ENCODE measurements at places on chromosomes 4 and X.

DNA sequence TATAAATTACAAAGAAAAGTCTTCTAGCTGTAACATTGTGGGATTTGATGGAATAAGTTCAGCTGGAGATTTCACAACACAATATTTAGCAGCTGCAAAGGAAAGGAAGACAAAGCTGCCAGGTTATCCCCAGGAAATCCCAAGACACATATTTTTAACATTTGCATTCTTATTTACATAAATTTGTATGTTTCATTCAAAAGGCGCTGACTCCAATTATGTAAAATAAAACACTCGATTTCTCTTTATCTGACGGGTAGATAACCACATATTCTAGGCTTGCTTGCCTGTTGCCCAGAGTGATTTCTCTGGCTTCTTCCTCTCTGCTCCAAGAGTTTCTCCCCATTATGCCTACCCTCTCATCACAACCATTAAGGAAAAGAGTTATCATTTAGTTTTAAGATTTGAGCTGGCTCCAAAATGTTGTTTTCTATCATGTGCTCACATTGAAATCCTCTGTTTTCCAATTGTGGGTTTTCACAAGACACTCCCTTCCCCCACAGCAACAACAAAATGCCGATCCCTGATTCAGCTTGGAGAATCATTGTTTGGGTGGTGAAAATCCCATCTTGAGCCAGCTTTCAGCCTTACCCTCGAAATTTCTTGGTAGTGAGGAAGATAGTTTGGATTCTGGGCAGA is 128.2 kb upstream of the RASGEF1B start:
- no peak for DNase-seq

DNA sequence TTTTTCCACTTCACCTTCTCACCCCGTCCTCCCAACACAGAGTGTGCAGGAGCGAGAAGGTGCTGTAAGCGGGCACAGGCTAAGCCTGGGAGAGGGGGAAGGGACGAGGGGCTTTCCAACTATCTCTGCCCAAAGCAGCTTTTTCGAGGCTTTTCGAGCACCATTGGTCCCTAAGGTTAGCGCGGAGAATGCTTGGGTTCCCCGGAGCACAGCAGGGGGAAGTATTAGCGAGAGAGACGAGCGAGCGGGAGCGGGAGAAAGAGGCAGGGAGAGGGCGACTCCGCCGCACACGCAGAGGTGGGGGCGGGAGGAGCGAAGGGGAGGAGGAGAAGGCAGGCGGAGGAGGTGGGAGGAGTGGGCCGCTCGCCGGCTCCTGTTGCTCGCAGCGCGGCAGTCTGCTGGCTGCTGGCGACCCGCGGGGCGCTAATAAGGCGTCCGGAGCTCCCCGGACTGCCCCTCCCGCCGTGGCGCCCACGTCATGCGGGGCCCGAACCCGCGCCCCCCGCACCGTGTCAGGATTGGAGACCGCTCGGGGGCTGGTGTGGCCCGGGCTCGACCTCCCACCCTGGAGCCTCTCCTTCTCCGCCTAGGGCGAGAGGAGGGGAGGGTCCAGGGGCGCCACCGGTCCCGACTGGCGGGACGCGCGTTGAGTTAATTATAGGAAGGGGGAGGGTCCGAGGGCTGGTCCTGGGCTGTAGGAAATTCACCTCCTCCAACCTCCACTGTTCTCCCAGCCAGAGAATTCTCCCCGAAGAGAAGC is at the start of gene ADAMTS3:
TSS of gene ADAMTS3 (minus strand) at position 263 of the 760 bp plus-strand sequence. CDS start 459 bp downstream, outside the sequence.
- no peak for DNase-seq

- DNase-seq, result no peak
Measured at GRCh38 chr4:54165438-54165837, 63.7 kb upstream of the PDGFRA start.

DNA sequence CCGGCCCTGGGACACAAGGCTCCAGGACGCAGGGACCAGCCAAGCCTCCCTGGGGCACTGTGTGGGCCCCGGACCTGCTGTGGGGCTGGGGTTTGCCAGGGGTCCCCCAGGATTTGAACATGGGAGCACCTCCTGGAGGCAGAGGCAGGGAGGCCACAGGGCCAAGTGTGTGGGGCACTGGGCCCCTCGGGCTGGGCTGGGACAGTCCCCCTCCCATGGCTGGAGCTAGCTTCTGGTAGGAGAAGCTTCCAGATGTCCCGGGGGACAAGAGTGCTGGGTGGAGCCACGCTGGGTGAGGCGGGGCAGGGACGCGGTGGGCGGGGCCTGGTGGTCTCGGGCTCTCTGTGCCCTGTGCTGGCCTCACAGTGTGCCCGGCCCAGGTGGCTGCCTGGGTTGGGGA is 18.6 kb downstream of the FGFRL1 start:
- DNase-seq, result no peak

- no peak for DNase-seq
Measured at GRCh38 chr4:160810941-160811340, 1352.9 kb downstream of the FSTL5 start.

- DNase-seq, result no peak
Measured at GRCh38 chr4:39367166-39367565, 1.0 kb upstream of the RFC1 start.

- no peak for DNase-seq
Measured at GRCh38 chrX:80807606-80807991, 2.1 kb downstream of the BRWD3 start.

DNA sequence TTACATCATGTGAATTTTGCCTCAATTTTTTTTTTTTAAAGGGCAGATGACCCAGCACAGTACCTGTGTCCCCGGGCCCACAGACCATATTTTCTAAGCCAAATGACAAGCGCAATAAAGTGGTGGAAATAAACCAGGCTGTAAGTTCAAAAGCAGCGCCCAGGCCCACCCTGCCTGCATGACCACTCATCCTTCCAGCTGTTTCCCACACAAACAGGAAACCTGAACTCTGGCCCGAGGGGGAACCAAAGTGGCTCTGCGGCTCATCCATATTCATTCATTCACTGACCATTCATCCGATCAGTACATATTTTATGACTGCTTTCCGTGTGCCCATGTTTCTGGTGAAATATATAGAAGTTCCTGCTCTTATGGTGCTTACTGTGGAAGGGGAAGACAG is 33.7 kb upstream of the CRMP1 start:
- no peak for DNase-seq

DNA sequence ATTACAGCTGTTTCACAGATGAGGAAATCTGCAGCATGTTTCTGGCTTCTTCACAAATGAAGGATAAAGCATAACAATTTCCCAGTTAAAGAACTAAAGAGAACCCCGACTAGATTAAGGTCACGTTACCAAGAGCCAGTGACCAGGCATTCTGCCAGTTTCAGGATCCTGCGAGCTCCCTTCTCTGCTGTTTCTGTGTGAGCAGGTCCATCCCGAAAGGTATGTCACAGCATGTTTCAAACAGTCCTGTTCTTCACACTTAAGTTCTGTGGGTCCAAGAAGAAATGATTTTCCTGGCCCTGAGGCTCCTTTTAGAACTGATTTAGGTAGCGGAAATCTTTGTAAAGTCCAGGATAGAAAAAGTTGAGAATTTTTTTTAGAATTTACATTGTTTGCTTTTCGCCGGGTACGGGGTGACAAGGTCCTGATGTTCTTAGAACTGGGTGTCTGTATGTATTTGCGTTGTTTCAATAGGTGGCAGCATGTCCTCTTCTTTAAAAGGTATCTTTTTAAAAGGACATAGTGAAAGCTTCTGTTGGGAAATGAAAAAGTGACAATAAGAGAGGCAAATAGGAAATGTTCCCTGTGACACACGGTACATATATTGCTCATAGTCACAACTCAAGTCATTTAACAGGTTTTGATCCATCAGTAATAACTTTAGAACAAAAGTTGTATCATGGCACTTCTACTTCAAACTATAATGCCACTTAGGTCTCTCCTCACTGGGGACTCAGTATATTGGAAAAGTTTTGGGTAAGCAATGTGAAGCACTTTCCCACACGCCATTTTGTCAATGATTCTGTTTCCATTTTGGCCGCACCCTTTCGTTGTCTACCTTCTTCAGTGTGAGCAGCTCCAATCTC is 18.4 kb downstream of the IL21 start:
- no peak for DNase-seq

DNA sequence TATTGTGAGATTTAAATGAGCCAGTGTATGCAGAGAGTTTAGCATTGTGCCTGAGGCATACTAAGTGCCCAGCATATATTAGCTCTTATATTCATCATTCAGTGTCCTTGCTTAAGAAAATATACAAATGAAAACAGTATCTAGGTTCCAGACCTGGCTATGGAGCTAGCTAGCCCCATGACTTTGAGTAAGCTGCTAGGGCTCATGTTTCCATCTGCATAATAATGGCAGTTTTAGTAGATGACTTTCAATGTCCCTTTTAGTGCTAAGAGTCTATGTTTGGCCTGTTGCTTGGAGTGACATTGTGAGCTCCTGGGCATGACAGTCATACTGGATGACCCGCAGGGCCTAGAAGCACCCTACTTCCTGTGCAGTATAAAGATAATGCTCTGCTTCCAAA is 435.3 kb downstream of the ZIC3 start:
- no peak for DNase-seq

DNA sequence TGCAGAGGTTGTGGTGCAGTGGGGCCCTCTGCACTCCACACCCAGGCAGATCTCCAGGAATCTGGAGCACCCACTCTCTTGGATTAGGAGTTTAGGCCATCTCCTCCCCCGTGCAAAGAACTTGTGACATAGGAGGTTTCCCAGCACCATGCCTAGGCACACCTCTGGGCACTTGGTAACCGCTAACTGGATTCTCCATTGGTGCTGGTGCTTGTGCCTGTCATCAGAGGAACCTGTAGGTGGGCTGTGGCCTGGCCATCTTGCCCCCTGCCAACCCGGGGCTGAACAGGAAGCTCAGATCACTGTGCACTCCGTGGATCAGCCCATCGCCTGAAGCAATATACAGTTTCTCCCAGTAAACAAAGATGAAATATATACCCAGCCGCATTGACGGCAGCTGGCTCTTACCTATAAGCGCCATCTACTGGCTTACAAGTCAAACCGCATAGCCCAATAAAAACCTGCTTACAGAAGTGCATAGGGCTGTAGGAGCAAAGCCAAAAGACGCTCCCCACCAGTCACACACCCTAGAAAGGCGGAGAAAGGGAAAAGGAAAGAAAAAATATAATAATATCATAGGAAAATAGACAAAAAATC is 19.1 kb upstream of the TEX13B start:
- no peak for DNase-seq

DNA sequence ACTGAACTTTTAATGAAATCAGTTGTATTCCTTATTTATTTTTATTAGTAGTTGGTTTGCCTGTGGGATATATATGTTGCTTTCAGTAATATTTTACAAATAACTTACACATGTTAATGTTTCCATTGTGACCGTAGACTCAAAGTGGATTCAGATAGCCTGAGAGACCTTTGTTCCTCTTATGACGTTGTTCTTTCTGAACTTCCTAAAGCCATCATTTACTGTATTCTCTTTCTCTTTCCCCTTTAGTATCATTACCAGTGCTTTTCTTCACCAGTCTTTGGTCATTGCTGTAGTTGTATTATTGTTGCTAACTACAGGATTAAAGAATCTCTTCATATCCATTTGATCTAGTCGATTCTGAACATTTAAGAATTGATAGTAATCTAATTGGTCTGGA is 4.3 kb downstream of the STIM2 start:
- DNase-seq, result no peak

DNA sequence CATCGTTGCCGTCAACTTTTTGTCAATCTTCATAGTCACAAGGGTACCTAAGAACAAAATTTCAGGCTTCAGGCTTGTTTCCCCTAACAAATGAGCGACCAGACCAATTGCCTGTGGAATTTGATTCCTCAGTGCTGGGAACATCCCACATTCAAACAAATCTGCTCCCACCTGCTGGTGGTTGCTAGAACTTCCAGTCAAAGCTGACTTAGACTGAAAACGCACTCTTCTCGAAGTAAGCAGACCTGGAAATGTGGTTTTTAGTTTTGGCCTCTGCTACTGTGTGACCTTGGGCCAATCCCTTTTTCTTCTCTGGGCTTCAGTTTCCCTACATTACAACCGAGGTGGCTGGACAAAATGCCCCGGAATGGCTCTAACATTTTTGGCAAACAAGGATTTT is 1.8 kb upstream of the GABRQ start:
- DNase-seq, result no peak

DNA sequence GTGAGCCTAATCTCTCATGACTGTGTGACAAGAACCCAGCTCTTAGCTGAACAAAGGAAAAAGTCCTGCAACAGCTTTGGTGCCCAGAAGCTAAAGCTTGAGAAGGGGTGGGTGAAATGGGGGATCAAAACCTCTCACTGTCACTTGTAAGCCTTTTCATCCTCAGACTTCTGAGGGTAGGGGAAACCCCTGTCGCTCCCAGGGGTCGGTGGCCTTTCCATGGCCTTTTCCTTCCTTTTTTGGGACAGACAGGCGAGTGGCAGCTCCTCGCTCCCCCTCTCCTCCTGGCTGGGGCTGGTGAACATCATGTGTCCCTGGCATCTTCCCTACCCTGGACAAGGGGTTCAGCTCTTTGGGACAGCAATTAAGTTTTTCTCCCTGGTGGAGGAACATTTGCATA is 78.2 kb downstream of the FAM47A start:
- no peak for DNase-seq

DNA sequence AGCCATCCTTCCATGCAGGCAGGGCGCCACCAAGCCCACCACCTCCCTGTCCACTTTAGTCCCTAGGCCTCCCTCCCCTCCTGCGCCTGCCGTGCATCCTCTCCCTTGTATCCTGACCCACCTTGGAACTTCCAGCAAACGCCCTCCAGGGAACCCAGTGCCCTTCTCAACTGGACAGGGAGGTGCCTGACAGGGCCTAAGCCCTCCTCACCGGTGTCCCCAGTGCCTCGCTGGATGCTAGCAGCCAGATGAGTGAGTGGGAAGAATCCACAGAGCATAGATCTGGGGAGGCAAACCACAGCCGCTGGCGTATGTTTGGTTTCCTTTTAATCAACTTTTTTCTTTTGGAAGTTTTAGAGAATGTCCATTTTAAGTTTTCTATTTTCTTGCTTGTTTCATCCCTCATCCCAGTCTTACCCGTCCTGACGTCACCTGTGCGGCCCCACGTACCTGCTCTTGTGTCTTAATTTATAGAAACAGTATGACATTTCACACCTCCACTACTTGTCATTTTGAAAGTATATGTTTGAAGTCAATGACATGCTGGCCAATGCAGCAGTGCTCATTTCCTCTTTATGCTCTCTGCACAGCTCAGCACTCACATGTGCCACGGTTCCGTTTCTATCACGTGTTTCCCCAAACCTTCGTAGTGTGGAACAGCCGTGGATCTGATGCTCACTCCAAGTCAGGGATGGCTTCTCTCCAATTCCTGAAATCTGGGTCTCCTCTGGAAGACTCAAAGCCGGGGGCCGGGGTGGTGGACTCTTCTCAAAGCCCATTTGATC is 3.4 kb upstream of the HMX1 start:
- DNase-seq, result no peak

GRCh38 chrX:39613482-39613995 is 484.2 kb downstream of the BCOR start:
- DNase-seq, result no peak

DNA sequence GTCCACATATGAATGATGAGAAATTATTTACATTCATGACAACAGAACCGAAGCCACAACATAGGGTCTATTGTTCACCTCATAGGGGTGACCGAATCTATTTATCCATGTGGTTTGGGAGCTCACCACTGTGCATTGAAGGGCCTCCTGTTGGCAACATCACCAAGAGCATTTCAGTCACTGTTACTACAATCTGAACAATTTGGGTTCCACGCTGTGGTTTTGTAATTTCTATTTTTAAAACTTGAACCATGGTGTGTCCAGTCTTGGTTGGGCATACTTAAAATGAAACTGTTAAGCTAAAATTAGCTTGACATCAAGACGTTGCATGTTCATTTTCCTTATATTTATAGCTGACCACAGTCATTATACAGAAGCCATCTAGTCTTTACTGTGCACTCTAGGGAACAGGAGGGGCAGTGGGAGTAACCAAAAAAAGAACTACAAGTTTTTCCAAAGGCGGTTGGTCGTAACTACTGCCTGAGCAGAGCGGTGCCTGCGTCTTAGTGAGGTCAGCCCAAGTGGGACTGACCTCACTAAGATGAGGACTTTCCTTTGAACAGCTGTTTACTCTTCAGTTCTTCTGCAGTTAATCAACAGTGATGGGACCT is 192.1 kb downstream of the SPRY1 start:
- no peak for DNase-seq

Data from KG1 (cell line).